ENCODE measurements at places on chromosomes 3 and 15.

DNA sequence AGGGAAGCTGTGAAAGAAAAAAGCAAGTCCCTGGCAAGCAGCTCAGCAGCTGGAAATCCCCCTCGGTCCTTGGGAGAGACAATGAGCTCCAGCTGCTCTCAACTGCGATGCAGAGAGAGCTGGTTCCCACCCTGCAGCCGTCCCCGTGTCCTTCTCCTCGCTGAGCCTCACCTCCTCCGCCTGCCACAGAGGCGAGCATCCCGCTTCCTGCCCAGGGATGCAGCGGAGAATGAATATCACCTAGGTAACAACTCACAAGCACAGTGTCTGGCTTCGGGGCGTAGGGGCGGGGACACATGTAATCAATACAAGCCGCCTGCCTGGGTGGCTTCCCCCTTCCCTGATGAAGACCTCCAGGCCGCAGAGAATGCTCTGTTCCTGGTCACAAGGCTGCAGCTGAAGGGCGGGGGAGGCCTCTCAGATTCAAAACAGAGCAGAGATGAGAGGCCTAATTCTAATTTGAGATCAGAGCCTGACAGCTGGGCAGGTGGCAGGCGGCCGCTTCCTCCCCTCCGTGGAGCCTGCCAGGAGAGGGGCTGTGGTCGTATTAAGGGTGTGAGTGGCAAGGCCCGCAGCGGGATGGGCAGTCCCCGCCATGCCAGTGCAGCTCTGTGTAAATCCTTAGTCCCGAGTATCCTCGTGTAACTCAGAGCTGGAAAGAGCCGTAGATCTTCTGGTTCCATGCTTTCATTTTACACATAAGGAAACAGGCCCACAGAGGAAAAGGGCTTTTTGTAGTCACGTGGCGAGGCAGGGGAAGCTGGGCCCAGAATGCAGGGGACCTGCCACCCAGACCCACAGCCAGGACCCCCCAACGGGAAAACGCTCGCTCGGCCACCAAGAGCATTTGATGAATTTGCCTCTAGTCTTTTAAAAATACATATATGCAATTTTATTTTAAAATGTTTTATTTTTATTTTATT lies 24.3 kb downstream of the ZDHHC19 start:
- no peak for DNase-seq

DNA sequence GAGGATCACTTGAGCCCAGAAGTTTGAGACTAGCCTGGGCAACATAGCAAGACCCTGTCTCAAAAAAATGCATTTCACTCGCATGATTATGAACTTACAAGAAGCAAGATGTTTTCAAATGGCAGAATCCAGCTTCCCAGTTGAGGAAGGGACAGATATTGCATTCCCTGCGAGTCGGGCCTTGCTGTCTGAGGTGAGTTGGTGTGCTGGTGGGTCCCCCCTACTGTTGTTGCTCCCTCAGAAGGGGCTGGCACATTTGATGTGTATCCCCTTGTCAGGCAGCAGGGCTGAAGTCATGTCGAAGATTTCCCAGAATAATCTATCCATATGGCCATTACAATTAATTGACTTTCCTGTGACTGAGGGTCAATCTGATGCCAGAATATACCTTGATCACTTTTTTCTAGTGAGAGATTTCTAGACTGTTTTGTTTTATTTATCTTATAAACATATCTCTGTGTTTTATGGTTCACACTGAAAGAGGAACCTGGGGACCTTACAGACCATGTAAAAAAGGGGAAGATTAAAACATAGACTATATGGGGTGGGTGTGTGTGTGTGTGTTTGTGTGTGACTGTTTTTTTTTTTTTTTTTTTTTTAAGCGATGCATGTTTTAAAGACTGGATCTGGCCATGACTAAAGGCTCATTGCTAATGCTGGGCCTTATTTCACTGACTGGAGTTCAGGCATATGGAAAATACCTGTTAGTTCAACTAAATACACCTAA lies 112.1 kb upstream of the MRPS22 start:
- no peak for DNase-seq

GRCh38 chr3:195895078-195895860 lies 13.1 kb downstream of the TNK2 start:
- no peak for DNase-seq

DNA sequence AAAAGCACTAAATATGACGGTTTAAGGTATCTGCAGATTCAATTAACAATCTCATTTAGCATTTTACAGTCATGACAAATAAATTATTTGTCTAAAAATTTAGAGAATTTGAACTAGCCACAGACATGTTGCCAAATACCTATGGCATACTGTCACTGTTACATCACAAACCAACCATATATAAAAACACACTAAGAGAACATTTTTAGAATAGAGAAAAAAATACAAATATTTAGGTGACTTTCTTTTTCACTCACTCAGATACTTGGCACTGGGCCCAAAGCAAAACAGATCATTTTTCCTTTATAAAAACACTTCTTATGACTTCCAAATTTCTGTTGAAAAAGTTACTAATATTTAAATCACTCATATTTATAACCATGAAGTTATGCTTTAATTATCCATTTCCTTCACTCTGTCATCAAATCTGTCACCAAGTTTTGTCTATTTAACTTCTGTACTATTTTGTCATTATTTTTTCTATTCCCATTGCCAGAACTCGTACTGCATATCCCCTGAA lies 644.7 kb downstream of the OTOL1 start:
- no peak for DNase-seq

DNA sequence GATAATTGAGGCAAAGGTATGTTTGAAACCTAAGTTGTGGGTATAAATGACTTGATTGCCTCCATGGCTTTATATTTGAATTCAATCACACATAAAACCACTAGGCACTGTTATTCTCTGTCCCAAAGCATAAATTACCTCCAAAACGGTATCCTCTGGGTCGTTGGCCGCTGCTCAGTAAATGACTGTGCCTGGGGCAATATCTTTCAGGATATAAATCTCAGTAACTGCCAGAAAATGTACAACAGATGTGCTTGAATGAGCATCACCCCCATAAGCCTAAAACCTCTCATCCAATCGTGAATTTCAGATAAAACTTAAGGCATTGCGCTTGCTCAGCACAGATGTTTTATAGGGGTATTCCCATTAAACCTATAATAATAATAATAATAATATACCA lies 19.0 kb upstream of the C3orf49 start:
- no peak for DNase-seq

- DNase-seq = no peak
These were observed 38.7 kb downstream of the FAM174B start for GRCh38 chr15:92616621-92617548.

DNA sequence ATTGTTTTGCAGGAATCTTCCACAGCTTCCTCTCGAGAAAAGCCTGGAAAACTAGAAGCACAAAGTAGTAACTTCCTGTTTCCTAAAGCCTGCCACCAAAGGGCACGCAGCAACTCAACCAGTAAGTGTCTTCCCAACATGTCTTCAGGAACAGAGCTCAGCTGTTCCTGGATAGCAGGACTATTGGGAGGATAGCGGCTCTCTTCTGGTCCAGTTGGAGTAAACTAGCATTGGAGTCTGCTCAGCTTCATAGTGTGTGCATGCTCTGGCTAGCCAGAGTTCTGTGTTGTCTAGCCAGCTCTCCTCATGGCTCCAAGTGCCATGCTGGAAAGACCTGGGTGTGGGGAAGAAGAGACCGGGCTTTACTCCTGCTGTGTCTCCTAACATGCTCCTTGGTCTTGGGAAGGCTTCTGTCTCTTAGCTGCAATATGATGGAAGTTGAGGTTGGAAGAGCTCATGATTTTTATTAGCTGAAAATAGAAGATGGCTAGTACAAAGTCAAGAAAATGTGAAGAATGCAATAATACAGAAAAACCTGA lies 63.1 kb downstream of the IL16 start:
- DNase-seq = no peak

DNA sequence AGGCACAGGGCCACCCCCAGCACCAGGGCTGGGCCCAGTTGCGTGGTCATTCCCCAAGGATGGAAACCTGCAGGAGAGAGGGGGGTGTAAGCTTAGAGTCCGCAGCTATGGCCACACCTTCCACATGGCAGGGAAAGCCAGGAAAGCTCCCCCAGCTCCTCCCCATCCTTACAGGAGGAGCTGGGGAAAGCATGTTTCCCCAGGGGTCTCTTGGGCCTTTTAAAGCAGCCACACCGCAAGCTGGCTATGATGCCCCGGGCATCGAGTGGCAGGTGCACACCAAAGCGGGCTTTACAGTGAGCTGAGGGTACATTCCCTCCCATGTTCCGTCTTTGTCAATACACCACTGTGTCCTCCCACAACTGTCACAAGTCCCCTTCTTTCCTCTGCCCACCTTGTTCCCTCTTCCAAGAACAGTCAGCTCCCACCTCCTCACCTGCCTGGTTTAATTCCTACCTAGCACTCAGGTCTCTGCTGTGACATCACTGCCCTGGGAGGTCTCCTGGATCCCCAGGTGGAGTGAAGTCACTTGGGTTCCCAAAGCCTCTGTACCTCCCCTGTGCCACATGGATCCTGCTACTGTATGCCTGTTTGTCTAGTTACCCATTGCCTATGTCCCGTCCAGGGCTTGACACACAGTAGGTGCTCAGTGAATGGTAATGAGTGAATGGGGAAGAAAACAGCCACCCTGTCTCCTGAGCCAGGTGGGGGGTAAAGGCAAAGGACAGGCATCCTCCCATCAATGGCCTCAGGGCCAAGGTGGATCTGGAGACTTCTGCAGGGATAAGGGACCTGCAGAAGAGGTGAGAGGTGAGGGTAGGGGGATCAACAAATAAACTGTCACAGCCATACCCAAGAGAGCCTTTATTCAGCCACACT lies 3.4 kb downstream of the HYAL3 start:
- DNase-seq = no peak

GRCh38 chr3:161101609-161102008 lies 3.5 kb downstream of the B3GALNT1 start:
- no peak for DNase-seq

- no peak for DNase-seq
These were observed 225.9 kb downstream of the OXSM start for GRCh38 chr3:26015752-26016151.

GRCh38 chr15:49864251-49864650 lies 243.4 kb downstream of the DTWD1 start:
- no peak for DNase-seq

DNA sequence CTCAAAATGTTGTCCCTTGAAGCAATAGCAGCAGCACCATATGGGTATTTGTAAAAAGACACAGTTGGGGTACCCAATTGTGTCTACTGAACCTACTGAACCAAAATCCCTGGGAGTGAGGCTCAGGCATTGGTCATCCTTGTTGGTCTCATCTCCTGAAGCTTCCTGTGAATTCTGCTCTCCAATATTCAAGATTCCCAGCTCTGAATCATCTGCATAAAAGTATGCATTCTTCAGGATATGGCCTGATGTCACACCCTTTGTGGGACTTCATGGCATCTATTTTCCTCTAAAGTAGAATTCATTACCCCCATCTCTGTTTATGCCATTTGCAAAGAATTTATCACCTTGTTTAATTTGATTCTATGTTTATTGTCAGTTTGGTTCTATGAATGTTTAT lies 13.3 kb upstream of the PTX3 start:
- DNase-seq = no peak

DNA sequence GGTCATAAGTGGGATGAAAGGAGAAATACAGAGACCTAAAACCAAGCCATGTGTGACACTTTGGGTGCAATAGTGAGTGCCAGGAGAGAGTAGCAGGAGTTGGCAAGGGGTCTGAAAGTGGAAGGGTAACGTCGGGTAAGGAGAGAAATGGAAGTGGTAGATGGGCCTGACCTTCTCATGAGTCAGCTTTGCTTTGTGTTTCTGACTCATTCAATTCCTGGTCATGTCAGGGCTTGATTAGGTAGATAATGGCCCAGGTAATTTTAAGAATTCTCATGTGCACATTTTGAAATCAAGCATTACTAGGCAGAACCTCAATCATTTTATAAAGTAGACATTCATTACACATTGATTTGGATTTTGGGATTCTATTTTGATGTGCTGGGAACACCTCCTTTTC lies 262.5 kb downstream of the SOX2 start:
- DNase-seq = no peak

DNA sequence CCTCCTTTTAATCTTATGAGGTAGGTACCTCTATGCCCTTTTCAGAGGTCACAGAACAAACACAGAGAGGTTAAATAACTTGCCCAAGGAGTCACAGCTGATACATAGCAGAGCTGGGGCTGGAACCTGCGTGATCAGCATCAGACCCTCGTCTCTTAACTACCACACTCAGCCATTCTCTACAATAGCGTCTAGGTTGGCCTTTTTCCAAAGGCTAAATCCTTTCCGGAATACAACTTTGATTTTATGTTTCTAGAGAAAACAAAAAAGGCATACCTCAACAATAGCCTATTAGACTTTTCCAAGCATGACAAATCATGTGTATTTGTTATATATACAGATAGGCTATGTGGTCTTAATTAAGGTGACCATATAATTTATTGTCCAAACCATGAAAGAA lies 187.2 kb downstream of the RORA start:
- no peak for DNase-seq

- no peak for DNase-seq
These were observed 35.4 kb downstream of the EHD4 start for GRCh38 chr15:41936649-41937567.

DNA sequence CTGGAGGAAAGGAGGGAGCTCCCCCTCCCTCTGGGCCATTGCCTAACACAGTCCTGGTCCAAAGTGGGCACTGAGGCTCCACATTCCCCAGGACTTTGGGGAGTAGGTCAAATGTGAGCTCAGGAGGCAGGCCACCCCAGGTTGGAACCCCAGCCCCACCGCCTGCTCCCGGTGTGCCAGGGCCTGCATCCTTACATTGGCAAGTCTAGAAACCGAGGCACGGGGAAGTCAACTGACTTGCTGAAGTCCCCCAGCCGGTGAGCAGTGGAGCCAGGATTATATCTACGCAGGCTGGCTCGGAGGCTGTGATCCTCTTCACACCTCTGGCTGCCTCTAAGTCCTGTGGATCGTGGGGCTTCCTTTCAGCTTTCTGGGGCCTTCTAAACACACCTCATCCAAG lies 48.7 kb downstream of the RHCG start:
- DNase-seq = no peak

DNA sequence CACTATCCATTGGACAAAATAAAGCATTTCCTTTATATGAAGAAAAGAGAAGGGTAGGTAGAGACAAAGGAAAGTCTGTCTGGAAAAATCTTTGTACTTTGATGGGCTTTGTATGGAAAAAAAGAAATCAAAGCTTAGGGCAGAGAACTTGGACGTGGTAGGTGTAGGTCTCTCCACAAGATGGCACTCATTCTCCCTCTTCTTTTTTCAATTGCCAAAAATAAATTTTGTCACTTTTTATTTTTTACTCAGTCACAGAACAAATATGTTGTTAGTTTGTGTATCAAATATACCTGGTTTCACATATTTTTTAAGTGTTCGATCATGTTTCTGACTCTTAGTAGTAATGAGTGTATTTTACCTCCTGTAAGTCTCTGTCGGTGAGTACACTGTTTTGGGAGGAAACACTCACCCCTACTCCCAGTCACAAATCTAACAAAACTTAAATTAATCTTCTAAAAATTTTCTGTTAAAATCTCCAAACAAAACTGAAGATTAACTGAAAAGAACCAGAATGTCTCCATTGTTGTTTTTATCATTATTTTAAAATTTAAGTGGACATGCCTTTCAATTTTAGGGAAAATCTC lies 415.8 kb upstream of the GOLIM4 start:
- DNase-seq = no peak

DNA sequence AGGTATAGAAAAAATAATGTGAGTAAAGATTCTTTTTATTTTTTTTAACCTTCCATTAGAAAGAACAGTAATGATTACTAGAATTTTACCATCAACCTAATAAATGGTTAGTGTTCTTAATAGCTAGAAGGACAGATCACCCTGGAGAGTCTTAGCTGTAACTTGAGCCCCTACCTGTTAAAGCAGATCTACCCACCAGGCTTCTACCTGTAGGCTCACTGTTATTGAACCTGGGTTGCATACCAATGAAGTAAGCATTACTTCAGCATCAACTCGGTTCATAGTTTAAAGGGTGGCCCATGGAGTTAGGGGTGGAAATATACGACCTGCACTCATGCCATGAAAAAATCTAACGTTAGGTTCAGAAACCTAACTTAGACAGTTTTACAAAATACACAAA lies 280.4 kb downstream of the BBX start:
- no peak for DNase-seq

Measured in left renal pelvis (tissue), 4 donors.